ENCODE measurements at places on chromosomes 5 and 9. TPM values are rescaled to one million over a fixed set of nuclear protein-coding genes. Genes with fewer than 3 reads are reported as not detected.

Gene PCDHGC4
- total RNA-seq: 1.2 TPM

Gene IRX4
- 4.8 TPM for total RNA-seq

Gene CARD9
- total RNA-seq: 1.2 TPM

Gene NSG2
- total RNA-seq: 0.21 TPM

Gene ANKRD33B
- total RNA-seq: 0.43 TPM

Gene ZNF367
- total RNA-seq: 0.14 TPM

Gene KIAA0825
- total RNA-seq: 1.0 TPM

Gene THG1L
- total RNA-seq: 23.9 TPM
